ENCODE measurements at places on chromosomes 11 and 22.

- no peak for DNase-seq
These were observed 44.5 kb downstream of the MED15 start for GRCh38 chr22:20551805-20552442.

- DNase-seq = no peak
These were observed 135.8 kb upstream of the PITPNB start for GRCh38 chr22:28054819-28055208.

DNA sequence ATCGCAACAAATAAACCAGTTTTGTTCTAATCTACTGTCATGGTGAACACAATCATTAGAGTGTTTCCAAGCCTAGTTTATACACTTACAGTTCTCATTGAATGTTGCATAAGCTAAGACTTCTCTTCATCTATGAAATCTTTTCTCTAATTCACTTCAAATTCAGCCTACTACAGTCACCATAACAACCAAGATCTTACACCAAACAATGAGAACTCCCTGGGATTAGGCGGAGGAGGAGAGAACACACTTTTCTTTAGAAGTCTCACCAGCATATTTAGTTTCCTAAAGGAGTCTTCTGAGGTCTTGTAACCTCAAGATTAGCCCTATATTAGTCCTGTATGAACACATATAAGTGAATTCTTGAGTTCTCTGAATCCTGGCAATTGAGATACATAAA lies 1889.7 kb downstream of the LRRC4C start:
- no peak for DNase-seq

- DNase-seq = peak; percentile 99
These were observed 119.7 kb downstream of the ETS1 start for GRCh38 chr11:128467610-128468041.

All from BJ (cell line).